ENCODE measurements at places on chromosomes 1 and 21.

DNA sequence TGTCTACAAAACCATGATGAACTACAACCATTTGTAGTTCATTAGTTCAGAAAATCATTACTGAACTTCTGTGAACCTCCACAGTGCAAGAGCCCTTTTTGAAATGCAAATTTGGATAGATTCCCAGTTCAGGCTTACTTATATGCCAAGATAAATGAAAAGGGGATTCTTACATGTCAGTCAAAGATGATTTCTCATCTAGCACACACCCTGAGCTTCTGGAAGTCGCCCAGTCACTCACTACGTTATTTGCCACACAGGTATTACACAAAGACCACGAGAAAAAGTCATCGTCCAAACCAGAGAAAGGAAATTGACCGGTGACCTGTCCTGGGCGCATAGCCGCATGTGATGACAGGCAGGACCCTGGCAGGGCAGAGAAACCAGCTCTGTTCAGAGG lies 41.8 kb downstream of the ETS2 start:
- DNase-seq, result no peak

DNA sequence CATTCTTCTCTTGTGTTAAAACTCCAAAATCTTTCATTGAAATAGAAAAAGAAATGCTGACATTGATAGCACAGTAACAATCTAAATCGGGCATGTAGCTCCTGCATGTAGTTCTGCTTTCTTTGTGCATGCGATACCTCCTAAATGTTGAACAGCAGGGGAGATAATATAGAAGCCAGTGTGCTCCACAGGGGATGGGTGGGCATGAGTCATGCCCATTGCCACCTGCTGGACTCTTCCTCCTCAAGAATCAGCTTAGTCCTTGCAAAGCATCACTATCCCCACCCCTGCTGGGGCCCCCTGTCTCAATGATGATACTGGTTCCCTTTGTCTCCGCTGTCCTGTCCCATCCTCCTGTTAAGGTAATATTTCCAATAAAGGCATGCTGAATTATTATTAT lies 203.0 kb downstream of the RWDD3 start:
- DNase-seq, result no peak

DNA sequence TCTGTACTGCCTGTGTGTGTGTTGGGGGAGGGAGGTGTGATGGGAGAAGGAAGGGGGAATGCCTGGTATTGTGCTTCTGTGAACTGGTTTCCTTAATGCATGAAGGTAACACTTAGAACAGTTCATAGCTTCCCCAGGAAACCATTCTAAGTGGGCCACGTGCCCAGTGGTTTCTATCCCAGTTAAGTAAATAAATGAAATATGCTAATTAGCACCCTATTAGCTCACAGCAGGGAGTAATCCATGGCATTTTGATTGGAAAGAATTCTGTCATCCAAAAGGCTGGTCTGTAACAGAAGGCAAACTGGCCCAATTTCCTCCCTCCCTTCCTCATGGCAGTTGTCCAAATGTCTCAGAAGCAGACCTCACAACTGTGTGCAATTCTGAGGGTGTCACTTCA lies 199.3 kb downstream of the TTLL7 start:
- no peak for DNase-seq

DNA sequence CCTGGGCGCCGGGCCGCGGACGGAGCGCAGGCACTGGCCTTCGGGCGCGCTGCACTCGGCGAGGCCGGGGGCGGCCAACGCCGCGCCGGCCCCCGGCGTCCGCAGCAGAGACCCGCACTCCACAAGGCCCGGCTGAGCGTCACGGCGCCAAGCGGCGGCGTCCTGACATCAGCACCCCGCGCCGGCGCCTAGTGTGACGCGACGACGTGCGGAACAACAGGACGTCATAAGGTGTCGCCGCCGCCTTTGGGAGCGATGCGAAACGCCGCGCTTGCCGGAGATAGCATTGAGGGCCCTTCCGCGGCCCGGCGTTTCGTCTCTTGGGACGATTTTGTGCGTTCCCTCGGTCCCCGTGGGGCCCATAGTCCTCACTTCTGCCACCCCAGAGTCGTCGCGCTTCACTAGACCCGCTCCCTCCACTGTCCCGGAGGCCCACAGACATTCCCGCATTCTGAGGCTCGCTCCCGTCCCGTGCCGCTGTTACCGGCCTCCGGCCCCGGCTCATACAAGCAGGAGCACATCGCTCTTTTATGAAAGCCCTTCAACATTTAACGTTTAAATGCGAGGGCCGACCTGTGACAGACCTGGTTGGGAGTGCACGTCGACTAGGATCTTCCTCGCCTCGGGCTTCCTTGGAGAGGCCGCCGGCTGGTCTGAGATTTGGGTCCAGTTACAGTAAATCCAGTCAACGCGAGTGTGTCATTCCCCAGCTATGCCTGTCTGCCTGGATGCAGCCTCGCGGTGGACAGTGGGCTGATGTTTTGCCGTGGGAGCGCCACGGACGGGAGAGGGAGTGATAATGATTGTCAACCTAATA lies at the start of gene SSU72:
Gene SSU72 (minus strand): TSS at position 143 of the 817 bp plus-strand sequence. CDS start 306 bp downstream, outside the sequence.
- DNase-seq, result peak; percentile 70

GRCh38 chr1:226450688-226451087 lies 42.8 kb upstream of the PARP1 start:
- no peak for DNase-seq

GRCh38 chr1:47571952-47572351 lies 134.1 kb downstream of the FOXD2 start:
- DNase-seq, result no peak

DNA sequence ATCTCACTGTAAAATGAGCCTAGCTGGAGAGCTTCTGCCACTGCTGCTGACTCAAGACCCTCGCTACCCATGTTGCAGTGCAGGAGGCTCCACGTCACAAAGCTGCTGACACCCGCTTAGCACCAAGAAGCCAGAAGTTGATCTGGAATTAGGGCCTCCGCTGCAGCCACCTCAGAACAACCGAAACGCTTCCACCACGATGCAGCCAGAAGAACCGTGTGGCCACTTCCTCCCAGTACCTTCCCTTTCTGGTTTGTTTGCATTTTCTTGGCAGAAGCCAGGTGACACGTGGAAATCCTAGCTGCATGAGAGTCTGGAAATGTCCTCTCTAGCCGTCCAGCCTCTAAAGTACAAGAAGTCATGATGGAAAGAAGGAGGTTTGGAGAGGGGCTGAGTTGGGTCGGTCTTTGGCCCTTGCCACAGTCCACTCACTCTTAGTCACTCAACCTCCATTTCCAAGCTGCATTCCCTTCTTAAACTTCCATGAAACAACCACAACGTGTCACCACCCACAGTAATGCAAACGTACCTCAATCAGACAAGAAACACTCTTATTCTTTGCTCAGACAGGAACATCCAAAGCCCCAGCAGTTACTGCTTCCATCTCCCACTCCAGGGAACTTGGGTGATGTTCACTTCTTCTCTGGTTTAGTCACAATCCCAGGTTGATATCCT lies 10.0 kb upstream of the CDA start:
- no peak for DNase-seq

GRCh38 chr1:220321758-220322157 lies 49.5 kb upstream of the RAB3GAP2 start:
- DNase-seq, result no peak

- no peak for DNase-seq
These were observed 11.6 kb upstream of the BARHL2 start for GRCh38 chr1:90728502-90729287.

DNA sequence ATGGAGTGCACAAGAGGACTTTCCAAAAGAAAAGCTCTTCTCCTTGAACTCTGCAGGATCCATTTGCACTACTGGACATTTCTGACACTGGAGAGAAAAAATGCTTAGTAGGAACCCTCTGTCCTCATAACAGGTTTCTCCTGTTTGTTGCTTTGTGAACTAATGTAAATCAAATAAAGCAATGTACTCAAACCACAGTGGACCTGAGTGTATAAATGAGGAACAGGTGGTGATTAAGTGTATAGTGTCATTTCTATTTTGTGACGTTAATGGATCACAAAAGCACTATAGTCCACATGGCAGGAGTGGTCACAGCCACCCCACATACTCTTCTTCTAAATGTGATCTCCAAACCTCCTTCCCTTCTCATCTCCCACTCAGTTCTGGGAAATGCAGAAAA lies 268.4 kb upstream of the DUSP10 start:
- no peak for DNase-seq

GRCh38 chr1:149917571-149918144 lies at the start of gene SV2A:
Gene SV2A, minus strand, starts transcription at chr1:149917844. Its CDS starts 4,004 bp downstream, at chr1:149913840.
- peak; percentile 57 for DNase-seq

DNA sequence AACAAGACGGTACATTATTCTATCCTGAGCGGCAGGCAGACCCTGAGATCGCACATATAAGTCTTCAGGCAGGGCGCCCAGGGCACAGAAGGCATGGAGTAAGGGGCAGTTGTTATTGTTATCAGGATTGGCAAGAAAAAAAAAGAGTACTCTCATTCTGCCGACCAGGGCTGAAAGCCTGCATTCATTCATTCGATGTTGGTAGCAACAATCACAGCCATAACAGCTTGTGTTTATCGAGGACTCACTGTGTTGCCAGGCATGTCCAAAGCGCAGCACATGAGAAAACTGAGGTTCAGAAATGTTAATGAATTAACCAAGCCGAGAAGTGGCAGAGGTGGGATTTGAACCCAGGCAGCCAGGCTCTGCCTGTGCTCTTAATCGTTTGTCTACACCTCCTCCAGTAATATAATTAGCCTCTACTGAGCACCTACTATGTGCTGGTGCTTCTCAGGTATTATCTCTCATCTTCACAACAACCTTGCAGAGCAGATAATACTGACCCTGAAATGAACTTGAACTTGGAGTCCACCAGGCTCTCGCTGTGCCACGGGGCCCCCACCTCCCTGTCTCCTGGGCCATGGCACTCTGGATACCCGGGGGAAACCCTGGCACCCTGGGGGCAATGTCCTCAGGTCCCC lies 56.2 kb downstream of the TAS1R2 start:
- no peak for DNase-seq

DNA sequence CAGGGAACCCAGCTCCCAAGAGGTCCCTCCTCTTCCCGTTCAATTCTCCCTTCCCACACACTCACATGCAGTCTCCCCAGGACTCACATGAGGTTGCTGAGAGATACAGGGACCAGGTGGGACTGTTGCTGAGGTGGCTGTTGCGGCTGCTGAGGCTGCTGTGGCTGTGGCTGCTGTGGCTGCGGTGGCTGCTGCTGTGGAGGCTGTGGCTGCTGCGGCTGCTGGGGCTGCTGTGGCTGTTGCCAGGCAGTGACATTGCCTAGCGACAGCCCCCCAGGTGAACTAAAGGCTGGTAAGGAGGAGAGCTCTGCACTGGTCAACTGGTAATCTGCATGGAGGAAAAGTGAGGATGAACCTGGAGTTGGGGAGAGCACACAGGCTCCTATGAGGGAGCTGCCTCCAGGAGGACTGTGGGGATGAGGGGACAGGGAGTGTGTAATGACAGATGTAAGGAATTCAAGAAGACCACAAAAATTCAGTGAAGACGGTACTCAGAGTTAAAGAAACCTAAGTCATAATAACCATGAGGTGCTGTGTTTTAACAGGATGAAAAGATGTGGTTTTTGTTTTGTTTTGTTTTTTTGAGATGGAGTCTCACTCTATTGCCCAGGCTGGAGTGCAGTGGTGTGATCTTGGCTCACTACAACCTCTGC lies 31.8 kb downstream of the MEF2D start:
- DNase-seq, result no peak

DNA sequence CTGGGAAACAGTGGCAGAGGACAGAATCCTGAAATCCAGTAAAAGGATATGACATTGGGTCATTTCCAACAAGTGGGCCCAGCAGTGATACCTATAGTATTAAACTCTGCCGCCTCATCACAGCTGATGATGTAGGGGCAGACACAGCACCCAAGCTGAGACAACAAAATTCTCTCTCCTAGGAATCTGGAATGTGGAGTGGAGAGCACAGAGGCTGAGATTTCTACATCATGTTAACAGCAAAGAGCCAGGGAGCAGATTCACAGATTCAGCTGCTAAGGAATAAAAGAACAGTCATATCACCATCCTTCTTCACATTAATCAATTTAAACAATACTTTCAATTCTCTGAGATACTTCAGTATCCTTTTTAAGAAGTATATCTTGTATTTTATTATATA lies 61.9 kb downstream of the CRP start:
- DNase-seq, result no peak

DNA sequence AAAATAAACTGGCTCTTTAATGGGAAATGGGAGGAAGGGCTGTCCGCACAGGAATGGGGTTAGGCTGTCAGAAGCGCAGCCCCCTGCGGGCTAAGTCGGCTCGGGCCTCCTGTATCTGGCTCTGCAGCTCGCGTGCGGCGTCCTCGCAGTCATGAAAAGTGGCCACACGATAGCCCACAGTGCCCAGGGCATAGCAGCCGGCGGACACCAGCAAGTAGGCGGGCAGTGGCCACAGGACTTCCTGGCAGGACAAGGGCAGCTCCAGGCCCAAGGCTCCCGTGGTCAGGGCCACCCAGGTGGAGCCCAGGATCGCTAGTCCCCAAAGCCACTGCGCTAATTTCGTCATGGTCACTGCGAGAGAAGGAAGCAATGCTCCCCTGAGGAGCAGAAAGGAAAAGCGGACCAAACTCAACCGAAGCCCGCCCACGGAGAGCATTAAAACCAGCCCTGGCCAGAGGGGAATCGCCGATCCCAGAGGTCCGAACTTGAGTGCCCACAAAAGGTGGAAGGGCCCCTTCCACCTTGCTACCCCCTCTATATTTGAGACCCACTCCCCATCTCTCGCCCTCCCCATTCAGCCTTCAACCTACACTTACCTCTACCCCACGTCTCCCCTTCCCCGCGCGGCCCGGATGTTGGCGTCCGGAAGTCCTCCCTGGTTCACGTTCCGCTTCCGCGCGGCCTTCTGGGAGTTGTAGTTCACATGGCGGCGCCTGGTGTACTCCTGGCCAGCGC lies at the start of gene DPM3:
Gene DPM3 (minus strand): TSS at position 637 of the 735 bp plus-strand sequence. CDS start 291 bp downstream, at position 346.
- peak; percentile 88 for DNase-seq

- no peak for DNase-seq
These were observed 59.2 kb downstream of the CLSTN1 start for GRCh38 chr1:9764550-9764949.

- peak; percentile 86 for DNase-seq
These were observed 8.0 kb upstream of the CAMK2N1 start for GRCh38 chr1:20493839-20494608.

DNA sequence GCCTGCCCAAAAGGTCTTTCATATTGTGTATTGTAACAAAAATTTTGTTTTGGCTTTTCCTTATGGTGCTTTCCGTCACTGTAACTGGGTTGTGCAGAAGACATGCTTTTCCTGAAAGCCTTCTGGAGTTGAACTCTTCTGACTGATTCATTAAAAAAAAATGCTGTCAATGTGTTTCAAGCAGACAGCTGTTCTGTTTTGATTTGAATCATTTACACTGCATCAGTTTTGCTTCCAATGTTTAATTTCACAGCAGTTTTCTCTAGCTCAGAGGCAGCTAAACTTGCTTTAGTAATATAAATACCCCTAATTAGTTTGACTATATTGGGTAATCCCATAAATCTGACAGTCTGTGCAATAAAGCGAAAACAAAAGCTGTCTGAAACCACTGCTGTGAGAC lies 7.9 kb downstream of the UTP11 start:
- no peak for DNase-seq

- no peak for DNase-seq
These were observed 63.3 kb upstream of the ARHGAP29 start for GRCh38 chr1:94300731-94301130.

- DNase-seq, result no peak
These were observed 20.3 kb upstream of the CCN1 start for GRCh38 chr1:85560305-85560704.

Data from NCI-H1092 (cell line).